ENCODE measurements at places on chromosomes 6 and 20.
A peak's percentile ranks its signal among the peaks of the same experiment; 100 is the strongest.

DNA sequence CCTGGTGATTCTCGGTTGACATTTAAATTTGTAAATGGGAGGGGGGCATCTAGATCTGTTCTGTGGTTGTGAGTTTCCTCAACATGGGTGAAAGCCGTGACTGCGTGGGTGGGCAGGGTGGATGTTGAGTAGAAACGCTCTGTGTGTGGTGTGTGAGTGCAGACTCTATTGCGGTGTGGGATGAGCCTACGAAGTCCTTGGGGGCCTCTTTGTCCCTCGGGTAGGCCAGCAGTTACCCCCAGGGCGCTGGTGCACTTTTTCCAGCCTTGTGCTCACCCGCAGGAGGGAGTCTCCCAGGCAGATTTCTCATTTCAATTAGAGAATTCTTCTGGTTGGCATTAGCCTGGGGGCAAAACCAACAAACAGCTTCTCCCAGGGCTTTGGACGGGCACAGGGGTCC lies 10.6 kb downstream of the TOX2 start:
- DNase-seq, result no peak

GRCh38 chr20:61940976-61941720 lies 124.5 kb downstream of the TAF4 start:
- DNase-seq, result no peak

- DNase-seq, result peak; percentile 38
Measured at GRCh38 chr6:135230711-135231468, 49.8 kb downstream of the MYB start.

GRCh38 chr6:125183391-125183790 lies 29.8 kb downstream of the TPD52L1 start:
- DNase-seq, result no peak

DNA sequence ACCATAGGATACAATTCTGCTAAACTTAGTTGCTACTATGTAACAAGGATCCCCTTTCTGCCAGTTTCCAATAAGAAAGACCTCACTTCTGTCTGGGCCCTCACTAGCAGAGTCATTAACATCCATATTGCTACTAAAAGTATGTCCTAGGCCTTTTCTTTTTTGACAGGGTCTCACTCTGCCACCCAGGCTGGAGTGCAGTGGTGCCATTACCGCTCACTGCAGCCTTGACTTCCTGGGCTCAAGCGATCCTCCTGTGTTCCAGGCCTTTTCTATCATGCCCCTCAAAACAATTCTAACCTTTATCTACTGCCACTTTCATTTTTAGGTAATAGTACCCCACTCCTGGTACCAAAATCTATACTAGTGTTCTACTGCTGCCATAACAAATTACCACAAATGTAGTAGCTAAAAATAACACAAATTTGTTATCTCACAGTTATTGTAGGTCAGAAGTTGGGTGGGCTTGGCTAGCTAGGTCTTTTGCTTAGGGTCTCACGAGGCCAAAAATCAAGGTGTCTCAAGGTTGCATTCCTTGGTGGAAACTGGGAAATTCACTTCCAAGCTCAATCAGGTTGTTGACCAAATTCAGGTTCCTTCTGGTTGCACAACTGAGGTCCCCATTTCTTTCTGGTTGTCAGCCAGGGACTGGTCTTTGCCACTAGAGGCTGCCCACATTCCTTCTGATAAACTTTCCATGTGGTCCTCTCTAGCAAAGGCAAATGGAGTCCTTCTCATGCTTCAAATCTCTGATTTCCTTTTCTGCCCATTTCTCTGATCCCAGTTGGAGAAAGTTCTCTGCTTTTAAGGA lies 3.0 kb downstream of the CSNK2A1 start:
- DNase-seq, result no peak

DNA sequence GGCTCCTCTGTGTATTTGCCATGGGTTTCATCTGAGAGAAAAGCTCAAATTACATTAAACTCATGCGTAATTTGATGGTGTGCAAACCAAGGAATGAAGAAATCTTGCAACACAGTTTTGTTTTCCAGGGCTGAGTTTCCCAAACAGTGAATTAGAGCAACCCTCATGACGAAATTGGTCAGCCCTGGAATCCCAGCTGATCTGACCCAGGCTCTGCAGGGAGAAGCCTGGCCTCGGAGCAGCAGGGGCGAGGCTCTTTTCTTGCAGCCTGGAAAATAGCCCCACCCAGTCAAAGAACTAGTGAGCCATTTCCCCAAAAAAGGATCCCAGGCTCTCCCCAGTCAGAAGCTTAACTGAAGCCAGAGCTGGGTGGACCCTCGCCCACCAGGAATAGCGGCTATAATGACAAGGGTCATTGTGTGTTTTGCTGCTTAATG lies 107.3 kb upstream of the SNX9 start:
- DNase-seq, result no peak

GRCh38 chr20:39049148-39049547 lies 87.0 kb downstream of the DHX35 start:
- DNase-seq, result no peak

DNA sequence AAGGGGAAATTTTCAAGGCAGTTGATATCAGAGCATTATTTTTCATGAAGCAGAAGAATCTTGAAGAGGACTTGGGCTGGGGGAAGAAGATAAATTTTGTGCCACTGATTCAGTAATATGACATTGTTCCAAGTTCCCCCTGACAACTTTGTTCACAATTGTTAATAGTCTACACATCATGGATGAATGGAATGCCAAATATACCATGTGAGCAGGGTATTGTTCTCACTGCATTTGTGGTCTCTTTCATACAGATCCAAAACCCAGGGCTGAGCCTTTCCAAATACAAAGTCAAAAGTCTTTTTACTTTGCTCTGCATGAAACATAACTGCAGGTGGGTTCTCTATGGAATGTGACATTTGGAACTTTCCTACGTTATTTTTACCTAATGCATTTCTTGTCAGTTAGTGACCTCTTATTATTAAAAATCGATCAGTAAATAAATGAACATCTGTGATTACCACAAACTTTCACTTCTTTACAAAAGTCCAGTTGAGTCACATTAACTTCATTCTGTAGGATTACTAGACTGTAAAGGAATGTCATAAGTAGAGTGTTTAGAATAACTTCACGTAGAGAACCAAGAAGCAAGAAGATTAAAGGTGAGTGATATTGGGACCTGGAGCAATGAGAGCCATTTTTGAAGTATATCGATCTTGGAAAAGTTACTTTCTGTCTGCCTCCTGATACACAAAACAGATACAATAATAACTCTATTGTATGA lies 100.9 kb downstream of the RCAN2 start:
- DNase-seq, result no peak

GRCh38 chr20:483815-484644 lies 21.7 kb upstream of the TBC1D20 start:
- DNase-seq, result no peak

- DNase-seq, result no peak
Measured at GRCh38 chr6:36210182-36210581, 13.6 kb downstream of the BRPF3 start.

GRCh38 chr6:16706911-16707783 lies 54.1 kb downstream of the ATXN1 start:
- DNase-seq, result no peak

DNA sequence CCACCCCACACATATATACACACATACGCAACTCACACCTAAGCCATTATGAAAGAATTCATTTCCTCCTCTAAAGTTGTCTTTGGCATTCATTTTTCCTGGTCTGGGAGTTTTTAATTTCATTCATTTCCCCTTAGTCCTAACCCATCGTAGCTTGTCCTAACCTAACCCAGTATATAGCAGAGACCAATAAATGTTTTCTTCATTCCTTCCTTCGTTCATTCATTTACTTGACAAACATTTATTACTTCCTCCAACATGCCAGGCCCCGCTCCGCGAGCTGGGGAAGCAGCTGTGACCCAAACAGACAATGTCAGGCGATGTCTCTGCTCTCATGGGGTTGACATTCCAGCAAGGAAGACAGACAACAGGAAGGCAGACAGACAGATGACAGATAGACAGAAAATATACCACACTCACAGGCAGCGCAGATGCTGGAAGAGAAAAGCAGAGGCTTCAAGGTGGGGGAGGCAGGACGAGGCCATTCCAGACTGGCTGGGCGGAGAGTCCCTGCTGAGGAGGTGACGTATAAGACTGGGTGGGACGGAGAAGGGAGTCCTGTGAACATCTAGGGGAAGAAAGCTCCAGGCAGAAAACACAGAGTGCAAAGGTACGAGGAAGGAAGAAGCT lies 33.7 kb upstream of the SIRPA start:
- DNase-seq, result no peak

DNA sequence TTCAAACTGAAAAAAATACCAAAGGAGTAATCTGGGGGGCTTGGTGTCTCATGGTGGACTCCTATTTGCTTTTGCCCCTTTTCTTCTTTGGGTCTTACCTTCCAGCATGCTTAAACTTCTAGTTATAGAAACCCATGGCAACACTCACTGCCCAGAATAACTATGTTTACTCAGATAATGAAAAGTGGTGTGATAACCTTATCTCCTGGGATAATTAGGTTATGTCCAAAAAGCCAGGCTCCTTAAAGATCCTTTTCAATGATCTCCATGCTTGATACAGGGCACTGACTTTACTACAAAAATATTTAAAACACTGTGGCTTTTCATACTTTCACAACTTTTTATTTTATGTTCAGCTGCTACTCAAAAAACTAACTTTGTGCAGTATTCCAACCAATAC lies 245.6 kb downstream of the PRKN start:
- no peak for DNase-seq

DNA sequence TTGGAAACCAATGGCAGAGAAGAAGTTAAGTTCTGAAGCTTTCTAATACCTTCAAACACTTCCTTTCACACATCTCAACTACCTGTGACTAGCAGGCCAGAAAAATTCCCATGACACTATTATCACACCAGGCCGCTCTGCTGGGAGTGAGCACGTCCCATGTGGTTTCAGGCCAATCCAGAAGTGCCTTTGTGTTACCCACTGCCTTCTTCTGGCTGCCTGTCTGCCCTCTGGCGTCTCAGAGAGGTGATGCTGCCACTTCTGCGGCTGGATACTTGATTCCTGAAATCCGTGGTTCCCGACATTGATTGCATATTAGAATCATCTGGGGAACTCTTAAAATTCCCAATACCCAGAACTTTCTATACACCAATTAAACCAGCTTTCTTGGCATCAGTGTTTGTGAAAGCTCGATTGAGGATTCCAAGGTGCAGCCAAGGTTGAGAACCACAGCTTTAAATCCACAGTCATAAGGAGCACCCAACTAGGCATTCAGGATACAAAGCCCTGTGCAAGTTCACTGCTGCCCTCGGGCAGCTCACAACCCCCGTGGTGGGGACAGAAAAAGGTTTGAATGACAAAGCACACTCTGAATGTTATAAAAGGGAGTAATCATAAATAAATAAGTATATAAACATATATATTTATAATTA lies 65.6 kb downstream of the STMND1 start:
- no peak for DNase-seq

DNA sequence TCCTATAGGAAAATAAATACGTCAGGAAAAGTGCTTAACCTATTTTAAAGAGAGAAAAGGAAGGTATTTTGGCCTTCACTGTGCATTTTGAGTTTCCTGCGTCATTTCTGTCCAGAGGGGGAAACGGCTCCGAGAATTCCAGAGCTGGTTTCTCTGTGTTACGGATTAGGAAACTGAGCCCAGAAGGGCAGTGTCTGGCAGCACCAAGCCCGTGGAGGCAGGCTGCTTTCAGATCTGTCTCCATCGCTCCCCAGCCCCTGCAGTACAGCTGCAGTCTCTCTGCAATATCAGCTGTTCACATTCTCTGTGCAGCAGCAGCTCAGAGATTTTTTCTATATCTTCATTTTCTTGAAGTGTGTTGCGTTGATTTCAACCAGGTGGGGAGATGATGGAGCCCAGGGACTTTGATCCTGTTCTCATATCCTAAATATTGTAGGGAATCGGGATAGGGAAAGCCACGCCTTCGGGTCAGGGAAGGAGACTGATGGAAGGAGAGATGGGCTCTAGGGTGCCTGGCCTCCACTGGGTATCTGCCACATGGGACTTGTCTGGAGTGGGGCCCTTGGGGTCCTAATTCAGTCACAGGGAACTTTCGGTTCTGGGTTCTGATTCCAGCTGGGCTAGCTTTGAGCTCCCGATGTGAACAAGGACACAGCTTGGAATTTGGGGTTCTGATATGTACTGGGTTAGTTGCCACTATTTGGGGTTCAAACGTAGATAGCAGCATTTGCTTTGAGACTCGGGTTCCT lies 2.8 kb downstream of the ANKRD60 start:
- no peak for DNase-seq

DNA sequence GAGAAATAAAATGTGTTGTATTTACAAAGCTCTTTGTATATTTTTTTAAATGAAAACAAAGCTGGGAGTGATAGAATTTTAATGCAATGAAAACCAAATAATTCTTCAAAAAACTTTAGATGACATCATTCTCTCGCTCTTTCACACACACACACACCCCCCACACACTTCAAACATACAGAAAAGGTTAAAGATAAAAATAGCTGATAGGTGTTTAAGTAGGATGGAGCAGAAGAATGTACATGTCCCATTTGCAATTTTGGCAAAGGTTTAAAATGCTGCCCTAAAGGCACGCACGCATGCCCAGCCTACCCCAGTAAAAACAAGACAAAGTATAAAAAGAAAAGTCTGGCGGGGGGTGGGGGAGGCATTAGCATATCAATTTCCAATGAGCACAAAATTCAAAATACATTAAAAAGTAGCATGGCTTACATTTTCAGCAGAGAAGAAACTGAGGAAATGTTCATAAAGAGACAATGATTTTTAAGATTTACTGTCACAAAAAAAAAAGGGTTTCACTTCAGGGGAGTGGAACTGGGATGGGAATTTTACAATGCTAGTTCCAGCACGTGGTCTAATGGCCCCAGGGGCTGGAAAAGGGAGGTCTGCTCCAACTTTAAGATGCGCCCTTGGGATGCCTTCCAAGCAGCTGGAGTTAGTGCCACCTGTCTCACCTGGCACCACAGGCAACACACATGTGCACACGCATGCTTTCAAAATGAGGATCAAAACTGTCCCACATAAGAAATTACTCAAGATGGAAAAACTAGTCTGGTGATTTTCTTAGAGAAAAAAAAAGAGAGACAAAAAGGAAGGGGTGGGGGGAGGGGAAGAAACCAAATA lies 55.1 kb upstream of the NFATC2 start:
- no peak for DNase-seq

DNA sequence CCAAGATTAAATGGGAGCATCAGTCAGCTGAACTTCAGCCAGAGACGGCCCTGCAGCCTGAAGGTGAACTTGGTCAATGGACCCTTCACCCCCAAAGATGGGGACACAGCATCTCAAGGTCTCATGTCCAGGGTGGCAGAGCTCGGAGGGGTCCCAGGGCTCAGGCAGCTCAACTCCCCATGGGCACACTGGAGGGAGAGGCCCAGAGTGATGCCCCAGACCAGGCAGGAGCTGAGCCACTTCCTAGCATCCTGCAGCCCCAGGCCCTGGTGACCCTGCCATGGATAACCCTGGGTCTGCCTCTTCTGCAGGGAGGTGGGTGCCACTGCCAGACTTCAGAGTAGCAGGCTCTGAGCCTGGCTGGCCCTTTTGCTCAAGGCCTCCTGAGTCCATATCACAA lies 27.5 kb upstream of the EMILIN3 start:
- no peak for DNase-seq

GRCh38 chr6:44050872-44051505 lies 76.3 kb downstream of the MRPL14 start:
- DNase-seq, result no peak

- no peak for DNase-seq
Measured at GRCh38 chr6:168147205-168147738, 68.3 kb upstream of the FRMD1 start.
